ENCODE measurements at places on chromosomes 2 and 18.

GRCh38 chr2:205837663-205838062 is 155.4 kb downstream of the NRP2 start:
- no peak for DNase-seq

DNA sequence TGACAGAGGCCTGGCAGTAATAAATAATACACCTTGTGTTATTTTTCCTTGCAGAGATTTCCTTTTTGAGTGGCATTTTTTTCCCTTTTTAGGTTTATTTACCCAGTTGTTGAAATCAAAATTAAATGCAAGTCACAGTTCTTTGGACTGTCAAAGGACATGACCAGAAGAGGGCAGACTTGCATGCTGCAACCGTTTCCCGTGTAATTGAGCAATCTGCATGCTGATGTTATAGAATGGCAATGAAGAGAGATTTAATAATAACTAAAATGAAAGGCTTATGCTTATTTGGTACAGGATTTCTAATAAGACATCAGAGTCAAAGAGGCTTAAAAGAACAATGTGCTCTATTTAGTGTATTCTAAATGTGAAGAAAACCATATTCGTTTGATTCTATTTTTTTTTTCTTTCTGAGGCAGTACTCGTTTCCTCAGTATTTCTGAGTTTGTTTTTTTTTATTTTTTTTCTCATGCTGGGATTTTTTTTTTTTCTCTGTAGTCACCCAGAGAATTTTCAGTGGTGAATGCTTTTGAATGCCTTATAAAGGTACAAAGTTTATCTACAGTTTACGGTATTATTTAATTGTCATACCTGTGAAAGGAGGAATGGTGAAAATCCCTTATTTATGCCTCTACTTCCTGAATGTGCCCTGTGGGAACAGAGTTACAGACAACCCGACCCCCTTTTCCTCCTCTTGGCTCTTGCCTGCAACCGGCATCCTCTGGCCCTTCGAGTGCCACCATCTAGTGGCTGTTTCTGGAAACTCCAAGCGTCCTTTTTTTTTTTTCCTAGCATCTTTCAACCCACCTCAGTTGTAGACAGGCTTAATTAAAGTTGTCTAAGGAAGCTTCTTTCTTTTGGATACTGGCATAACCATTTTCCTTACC is 368.5 kb downstream of the LRRTM1 start:
- DNase-seq = peak; percentile 45

- no peak for DNase-seq
Observed at GRCh38 chr2:643334-643733, 33.9 kb downstream of the TMEM18 start.

DNA sequence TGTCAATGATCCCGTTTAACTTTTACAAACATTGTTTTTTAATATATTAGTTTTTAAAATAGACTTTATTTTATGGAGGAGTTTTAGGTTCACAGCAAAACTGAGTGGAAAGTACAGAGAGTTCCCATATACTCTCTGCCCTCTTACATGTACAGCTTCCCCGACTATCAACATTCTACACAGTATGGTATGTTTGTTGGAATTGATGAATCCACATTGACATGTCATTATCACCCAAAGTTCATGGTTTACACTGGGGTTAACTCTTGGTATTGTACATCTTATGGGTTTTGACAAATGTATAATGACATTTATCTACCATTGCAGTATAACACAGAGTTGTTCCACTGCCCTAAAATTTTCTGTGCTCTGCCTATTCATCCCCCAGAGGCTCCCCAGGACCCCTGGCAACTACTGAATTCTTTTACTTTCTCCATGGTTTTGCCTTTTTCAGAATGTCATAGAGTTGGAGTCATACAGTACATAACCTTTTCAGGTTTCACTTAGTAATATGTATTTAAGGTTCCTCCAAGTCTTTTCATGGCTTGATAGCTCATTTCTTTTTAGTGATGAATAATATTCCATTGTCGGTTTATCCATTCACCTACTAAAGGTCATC is 5.5 kb downstream of the APLF start:
- DNase-seq = no peak

DNA sequence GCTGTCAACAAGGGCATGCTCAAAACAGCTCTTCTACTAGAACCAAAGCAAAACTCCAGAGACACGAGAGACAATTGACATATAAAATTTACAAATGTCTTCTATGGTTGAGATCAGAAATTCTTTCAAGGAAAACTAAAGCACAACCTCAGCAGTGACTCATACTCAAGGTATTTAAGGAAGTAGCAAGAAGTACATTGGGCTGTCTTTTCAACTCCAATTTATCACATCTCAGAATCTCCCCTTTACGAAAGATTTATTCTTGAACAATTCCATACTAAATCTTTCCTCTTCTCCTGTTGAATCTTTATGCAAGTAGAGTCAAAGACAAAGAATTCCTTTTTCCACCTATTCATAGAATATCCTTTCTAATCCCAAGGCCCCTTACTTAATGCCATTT is 324.0 kb downstream of the IRS1 start:
- no peak for DNase-seq

DNA sequence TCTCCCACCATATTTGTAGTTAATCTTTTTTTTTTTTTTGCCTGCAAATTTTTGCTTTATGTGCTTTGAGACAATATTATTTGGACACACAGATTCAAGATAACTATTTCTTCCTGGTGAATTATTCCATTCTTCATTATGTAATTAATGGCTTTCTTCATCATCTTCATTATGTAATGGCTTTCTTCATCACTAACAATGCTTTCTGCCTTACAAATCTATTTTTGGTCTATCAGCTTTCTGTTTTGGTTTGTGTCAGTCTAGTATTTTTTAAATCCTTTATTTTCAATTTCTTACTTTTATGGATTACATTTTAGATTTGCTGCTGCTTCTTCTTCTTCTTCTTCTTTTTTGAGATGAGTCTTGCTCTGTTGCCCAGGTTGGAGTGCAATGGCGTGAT is 60.5 kb downstream of the MSH6 start:
- DNase-seq = no peak

DNA sequence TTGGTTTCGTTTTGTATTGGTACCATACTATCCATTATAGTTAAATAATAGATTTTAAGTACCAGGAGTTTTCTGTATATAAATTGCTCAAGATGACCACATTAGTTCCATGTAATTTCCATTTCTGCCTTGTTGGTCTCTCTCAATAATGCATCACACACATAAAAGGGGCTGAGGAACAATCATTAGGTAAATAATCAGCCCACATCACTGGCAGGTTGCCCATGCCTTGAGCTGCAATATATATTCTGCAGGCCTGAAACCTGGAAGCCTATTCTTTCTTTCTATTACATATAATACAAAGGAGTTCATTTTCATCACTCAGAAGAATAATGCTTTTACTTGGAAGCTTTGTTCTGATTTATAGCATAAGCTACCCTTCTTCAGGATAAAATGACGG is 616.1 kb upstream of the PKDCC start:
- DNase-seq = no peak

DNA sequence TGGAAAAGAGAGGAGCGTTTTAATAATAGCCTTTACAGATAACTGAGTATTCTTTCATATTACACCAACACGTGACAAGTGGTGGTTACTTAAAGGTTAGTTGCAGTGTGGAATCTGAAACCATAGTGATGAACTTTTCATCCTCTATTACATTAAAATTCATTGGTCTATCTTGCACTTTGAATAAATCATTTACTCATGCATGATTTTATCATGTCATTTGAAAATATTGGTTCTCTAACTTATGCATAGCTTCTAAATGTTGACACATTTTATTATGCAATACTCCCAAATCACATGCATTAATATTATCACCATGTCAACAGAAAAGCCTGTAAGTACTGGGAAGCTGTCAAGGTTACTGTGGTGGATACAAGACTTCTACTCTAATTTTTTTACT is 1432.2 kb downstream of the LRP1B start:
- no peak for DNase-seq

DNA sequence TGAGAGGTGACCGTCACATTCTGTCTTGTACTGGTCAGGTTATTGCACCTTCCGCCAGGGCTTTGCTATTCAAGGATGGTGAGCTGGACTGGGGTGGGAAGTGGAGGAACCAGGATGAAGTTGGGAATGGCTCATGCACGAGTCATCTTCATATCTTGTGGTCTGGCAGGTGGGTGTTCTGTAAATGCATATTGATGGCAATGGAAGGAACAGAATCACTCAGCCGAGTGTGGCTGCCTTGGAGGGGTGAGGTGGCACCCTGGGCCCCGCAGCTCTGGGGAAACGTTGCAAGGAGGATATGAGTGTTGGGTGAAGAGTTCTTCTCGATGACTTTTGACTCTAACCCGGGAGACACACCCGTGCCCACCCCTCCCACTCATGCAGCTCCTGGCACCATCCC is 1.2 kb downstream of the NEU2 start:
- DNase-seq = no peak

- DNase-seq = no peak
Observed at GRCh38 chr18:32317651-32318050, 127.8 kb downstream of the MEP1B start.
